ENCODE measurements at places on chromosomes 13 and 19.
A peak's percentile ranks its signal among the peaks of the same experiment; 100 is the strongest.

DNA sequence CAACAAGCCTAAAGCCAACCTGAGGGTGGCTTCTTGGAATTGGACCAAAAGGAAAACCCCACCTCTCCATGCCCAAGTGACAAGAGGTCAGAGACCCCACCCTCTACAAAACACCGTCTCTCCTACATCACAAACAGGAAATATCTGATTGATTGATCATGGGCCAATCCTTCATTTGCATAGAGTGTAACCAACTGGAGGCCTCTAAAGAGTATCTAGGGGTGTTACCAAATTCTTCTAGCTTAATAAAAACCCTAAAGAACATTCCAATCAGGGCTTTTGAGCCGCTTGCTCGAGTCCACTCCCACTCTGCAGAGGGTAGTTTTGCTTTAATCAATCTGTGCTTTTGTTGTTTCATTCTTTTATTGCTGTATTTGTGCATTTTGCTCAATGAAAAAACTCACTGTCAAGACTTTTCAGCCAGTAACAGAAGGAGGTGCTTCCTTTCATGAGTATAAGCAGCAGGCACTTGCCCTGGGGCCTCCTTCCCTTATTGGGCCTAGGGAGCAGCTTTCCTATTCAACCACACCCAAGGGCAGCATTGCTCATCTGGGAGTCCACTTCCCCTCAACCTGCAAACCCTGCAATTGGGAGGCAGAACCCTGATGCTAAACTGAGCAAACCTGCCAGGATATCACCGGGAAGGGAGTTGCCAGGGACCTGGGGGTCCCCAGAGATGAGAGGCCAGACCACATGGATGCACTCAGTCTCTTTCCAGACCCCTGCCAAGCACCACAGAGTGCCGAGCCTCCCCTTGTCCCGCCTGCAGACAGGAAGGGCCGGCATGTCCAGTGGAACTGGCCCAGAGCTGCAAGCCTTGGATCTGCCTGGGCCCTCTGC lies 154.3 kb upstream of the VSTM2B start:
- DNase-seq = no peak

DNA sequence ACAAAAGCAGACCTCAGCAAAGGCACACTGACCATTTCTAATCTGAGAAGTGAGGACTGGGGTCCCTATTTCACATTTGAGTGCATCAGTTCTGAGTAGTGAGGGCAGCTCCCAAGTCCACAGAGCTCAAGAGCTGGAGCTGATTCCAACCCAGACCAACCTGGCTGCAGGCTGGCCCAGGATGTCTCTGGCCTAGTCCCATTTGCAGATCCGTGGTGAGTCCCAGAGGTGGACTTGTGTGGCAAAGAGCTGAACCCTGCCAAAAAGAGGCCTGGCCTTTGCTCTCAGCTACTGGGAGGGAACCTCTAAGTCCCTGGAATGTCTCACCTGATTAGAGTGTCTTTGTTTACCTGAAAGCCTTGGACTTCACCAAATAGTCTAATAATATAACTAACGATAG lies 14.6 kb downstream of the SIGLEC7 start:
- no peak for DNase-seq

DNA sequence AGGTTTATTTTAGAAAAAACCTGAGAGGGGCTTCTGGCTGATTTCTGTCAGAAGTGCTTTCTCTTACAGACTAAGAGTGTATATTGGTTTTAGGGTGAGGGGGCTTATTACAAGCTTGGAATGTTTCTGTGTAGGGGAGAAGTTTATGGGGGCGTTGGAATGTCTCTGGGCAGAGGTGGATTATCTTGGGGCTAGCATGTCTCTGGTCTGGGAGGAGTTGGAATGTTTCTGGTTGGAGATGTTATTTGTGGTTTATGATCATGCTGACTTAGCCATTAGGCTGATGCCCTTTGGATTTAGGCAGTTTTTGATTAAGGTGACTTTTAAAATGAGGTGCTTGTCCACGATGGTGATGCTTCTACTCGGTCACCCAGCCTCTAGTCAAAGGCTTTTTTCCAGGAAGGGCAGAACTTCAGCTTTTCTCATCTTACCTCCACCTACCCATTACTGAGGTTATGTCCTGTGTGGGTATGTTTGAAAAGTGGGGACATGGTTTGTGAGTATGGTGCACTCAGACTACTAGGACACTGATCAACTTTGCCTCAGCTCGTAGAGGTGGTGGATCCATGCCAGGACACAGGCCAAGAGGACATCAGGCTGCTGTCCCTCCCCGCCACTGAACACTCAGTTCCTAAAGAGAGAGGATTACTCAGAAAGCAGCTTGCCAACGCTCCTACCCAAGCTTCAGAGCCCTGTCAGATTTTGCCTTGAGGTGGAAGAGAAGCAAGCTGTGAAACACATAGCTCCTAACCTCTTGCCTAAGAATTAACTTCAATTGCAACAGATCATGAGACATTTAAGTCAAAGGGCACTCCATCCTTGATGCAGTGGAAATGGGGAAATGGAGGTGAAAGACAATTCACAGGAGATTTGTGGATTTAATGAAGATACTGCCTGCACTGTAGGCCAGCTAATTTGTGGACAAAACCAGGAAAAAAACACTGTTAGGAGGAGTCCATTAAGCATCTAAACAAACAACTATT lies 63.6 kb downstream of the ZNF44 start:
- DNase-seq = no peak

DNA sequence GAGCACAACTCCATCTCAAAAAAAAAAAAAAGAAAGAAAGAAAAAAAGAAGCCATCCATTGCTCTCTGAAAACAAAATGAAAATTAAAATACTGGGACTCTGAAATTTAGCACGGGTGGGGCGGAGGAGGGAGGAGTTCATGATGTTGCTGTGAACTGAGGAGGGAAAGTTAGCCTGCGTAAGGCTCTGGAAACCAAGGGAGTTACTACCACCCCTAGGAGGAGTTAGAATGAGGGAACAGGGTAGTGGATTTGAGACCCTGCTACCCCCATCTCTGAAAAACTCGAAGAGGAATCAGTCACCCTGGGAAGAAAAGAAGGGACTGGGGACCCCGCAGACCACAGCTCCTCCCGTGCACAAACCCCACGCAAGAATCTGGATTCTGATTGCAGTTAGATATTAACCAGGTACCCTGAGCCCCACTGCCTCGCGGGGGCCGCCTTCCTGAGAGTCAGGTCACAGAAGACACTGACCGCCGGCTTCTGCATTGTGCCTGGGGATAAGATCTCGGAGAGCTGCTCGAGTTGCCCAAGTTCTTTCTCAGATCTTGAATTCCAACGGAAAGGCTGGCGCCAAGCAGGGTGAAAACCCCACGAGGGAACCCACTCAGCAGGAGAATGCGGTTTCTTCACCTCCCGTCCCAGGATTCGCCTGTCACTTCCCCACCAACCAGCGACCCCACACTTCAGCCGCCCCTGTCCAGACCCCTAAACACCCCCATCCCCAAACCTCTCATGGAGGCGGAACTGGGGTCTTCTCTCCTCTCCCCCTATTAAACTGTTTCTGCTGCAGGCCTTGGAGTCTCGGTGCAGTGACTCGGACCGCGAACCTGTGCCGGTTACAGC lies 870 bp downstream of the ZNF442 start:
- peak; percentile 1 for DNase-seq

GRCh38 chr13:61258185-61258584 lies 157.5 kb downstream of the PCDH20 start:
- DNase-seq = no peak

DNA sequence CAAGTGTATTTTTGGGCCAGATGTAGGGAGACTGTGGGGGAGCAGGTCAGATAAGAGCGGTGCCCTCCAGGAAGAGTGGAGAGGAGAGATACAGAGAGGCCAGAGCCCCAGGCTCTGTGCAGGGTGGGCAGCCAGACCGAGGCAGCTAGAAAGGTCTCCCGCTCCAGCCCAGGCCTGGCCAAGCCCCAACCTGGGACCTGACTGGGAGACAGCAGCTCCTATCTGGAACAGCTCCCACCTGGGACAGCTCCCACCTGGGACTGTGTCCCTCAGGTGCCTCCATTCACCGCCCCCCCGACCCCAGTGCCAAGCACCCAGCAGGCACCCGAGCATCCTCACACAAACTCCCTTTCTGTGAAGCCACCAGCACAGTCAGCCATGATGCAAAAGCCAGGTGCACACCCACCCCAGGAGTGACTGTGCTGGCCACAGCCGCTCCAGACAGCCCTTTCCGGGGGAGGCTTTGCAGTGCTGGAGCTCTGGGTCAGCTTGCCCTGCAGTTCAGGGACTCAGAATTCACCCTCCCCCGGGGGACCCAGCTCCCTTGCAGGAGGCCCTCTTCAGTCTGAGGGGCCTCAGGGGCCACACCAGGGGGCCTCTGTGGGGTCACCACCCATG lies 2.1 kb upstream of the GRTP1 start:
- DNase-seq = no peak

- DNase-seq = no peak
Measured at GRCh38 chr19:49906879-49907564, 10.3 kb upstream of the IL4I1 start.

DNA sequence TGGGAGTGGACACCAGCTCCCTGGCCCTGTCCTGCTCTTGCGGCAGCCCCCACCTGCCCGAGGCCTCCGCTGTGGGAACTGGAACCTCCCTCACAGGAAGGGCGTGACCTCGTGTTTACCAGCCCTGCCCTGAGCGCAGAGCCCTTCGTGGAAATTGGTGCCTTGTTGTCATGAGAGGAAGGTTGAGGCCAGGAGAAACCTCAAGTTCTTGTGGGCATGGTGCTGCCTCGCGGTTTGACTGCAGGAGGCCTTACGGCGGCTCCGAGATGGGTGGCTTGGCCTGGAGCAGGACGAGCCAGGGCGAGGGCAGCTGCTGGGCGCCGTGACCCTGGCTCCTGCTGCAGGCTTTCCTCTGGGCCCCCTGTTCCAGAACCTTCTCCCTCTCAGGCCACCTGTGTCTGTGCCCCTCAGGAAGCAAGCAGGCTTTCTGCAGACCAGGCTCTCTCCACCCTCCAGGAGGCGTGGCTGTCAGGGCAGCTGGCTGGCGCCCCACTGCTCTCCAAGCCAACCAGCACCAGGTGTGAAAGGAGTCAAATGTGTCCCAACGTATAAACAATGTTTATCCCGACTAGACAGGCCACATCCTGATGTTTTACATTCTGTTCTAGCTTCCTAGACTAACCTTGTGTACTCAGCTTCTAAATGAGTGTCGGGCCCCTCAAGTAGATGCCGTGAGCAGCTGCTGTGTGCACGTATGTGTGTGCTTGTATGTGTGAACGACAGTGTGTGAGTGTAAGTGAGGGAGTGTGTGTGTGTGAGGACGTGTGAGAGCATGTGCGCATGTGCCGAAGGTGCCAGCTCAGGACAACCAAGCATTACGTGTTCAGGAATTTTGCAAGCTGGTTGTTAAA lies 10.4 kb upstream of the RASA3 start:
- DNase-seq = no peak

DNA sequence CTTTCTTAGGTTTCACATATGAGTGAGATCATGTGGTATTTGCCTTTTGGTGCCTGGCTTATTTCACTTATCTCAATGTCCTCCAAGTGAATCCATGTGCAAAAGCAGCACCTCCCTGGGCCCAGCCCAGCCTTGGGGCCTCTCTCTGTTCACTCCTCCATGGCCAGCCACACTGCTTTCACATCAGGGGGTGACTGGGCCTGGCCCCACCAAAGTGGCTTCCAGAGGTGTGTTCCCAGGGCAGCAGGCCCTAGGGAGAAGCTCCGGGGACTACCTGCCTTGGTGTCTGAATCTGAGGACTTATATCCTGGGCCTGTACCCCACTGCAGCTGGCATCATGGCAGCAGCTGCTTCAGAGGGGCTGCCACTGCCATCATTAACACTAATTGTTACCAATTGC lies 829.9 kb upstream of the SLITRK5 start:
- no peak for DNase-seq

DNA sequence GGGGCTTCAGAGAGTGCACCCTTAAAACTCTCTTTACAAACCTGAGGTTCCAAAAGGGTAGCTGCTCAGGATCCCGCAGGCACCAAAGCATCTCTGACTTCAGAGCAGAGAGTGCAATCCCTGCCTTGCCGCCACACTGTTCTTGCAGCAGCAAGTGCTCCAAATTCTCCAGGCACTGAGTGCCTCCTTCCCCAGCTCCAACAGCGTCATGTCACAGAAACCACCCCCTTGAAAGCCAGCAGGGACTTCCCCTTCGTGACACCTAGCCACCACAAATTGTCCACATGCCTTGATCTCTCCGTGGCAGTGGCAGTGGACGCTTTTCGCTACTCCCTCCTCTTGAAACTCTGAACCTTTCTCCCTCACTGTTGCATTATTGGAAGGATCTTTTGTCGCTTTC lies 39.9 kb downstream of the MBNL2 start:
- no peak for DNase-seq

- no peak for DNase-seq
Measured at GRCh38 chr13:50355797-50356196, 340.6 kb downstream of the KCNRG start.

- no peak for DNase-seq
Measured at GRCh38 chr13:24922387-24922744, 158.4 kb downstream of the RNF17 start.
